GM23338 (cell line): ENCODE measurements at places on chromosomes 16 and 17. TPM values are rescaled to one million over a fixed set of nuclear protein-coding genes. Genes with fewer than 3 reads are reported as not detected.

DNA sequence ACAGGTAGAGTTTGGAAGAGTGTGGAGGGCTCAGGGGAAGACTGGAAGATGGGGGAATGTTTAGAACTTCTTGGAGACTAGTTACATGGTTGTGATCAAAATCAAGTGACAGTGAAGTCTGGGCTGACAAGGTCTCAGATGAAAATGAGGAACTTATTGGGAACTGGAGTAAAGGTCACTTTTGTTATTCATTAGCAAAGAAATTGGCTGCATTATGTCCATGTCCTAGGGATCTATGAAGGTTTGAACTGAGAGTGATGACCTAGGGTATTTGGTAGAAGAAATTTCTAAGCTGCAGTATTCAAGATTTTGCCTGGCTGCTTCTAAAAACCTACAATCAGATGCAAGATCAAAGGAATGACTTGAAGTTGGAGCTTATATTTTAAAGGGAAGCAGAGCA is 747.1 kb downstream of the KCNJ2 start:
- no peak for DNase-seq
- no peaks in the 10 kb centered on the region for H3K4me1 ChIP-seq
- no peak overlapping the region for H3K27ac ChIP-seq
- H3K27me3 ChIP-seq = no peaks in the 10 kb centered on the region
- H3K36me3 ChIP-seq = peaks cover 4% of the 10 kb centered on the region; the same call in 1 of the 2 replicates

DNA sequence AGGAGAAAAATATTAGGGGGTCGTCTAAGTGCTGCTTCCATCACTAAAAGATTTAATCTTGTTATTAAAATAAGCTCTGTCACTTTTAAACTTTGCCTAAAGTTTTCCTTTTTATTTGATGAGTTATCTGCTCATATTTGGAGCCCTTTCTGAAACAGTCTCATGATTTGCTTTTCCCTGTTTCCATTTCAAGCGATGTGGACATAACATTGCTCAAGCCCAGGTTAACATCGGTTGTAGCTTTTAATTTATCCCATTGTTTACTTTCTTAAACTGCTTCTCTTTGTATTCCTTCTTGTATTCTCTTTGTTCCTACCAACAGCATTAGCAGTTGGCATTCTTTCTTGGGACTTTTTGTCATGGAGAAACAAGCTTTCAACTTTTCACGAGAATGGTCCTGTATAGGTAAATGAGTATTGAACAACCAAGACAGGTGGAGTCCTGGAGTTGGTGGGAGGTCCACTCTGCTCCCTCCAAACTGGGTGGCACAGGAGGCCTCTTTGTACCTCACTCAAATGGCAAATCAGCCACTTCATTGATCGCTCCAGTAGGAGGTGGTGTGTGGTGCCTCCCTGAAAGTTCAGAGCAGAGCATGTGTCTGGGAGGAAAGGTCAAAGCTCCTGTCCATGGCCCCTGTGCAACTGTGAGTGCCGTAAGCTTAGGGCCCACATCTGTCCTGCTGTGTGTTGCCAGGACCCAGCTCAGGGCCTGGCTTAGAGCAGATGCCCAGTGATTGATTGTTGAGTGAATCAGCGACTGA is 107.0 kb downstream of the CYLD start:
- H3K4me1 ChIP-seq = no peaks in the 10 kb centered on the region
- no peak overlapping the region for H3K27ac ChIP-seq
- H3K27me3 ChIP-seq = no peaks in the 10 kb centered on the region
- peak; percentile 7 for DNase-seq
- no peaks in the 10 kb centered on the region for H3K36me3 ChIP-seq

GRCh38 chr17:74004056-74004455 is 199.4 kb upstream of the RPL38 start:
- H3K27ac ChIP-seq = no peak overlapping the region
- no peak for DNase-seq
- H3K27me3 ChIP-seq = no peaks in the 10 kb centered on the region
- no peaks in the 10 kb centered on the region for H3K36me3 ChIP-seq
- H3K4me3 ChIP-seq = no peak overlapping the region
- H3K4me1 ChIP-seq = peaks cover 9% of the 10 kb centered on the region; the same call in 1 of the 2 replicates

Gene TNFRSF17
- polyA plus RNA-seq = 0.37 TPM in 1 of 2 replicates, not detected in the other

- H3K27ac ChIP-seq = peak overlapping the region; percentile 73
- H3K4me1 ChIP-seq = peaks cover 39% of the 10 kb centered on the region
- peaks cover 24% of the 10 kb centered on the region for H3K27me3 ChIP-seq
These were observed 21.8 kb downstream of the ACSM1 start for GRCh38 chr16:20675488-20676267.
